ENCODE measurements at places on chromosomes 2 and 18. TPM values are rescaled to one million over a fixed set of nuclear protein-coding genes. Genes with fewer than 3 reads are reported as not detected.

- no peak for DNase-seq
Measured at GRCh38 chr2:176978921-176979320, 233.7 kb upstream of the HNRNPA3 start.

GRCh38 chr2:169110916-169111315 is 41.6 kb downstream of the DHRS9 start:
- DNase-seq = no peak

GRCh38 chr2:174729797-174730697 is 34.2 kb downstream of the CHRNA1 start:
- DNase-seq = no peak

- DNase-seq = no peak
Measured at GRCh38 chr2:128940378-128940777, 621.7 kb upstream of the HS6ST1 start.

GRCh38 chr2:174333372-174334277 is 1.1 kb upstream of the SP9 start:
- DNase-seq = no peak

GRCh38 chr2:133774654-133775015 is 206.4 kb upstream of the NCKAP5 start:
- DNase-seq = no peak

DNA sequence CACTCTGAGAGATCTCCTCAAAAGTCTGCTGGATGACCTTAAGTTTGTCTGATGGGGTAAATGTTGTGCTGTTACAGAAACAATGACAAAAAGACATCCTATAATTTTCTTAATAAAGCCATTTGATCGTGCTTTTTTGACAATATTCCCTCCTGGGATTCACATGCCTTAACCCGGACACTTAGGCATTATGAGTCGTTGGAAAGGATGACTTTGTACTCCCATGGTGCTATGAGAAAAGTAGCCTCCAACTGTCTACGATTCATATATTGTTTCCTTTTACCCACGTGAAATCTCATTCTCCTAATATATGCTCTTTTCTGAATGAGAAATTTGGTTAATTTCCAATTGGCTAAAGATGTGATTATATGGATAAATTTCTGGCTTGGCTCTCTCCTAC is 6.1 kb upstream of the MPP4 start:
- DNase-seq = no peak

DNA sequence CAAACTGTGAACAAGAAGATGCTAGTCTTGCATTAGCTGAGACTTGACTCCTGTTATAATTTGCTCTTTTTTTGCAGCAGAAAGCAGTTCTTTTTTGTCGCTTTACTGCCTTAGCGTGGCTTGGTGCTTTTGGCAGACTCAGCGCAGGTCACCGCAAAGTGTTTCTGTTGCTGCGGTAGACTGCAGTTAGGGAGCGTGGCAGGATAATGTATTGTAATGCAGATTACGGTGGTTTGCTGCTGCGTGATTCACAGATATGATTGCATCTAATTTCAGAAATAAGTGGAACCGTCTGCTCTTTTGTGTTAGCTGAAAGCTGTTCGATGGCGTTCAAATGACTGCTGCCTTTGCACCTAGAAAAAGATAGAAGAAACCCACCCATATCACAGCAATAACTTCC is 131.6 kb upstream of the SATB2 start:
- peak; percentile 63 for DNase-seq

DNA sequence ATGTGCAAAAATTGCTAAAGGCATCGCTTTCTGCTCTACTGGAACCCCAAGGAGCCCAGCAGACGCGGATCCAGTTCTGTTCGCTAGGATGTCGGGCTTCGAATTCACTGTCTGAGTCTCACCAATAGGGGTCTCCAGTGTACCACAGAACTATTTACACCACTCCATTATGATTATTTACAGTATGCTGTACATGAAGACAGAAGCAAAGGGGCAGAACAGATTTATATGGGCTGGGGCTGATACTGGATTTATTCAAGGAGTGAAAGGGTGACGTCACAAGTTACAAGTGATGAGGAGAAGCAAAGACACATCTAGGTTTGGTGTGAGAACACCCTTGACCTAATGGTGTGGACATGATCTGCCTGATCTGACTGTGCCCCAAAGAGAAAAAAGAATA is 185.3 kb upstream of the ATP5MC3 start:
- peak; percentile 8 for DNase-seq

- no peak for DNase-seq
Measured at GRCh38 chr2:198287706-198288105, 483.3 kb downstream of the PLCL1 start.

GRCh38 chr2:145079641-145080040 is 559.7 kb upstream of the ZEB2 start:
- no peak for DNase-seq

- DNase-seq = peak; percentile 88
Measured at GRCh38 chr2:157746234-157746950, 117.7 kb upstream of the ACVR1C start.

Gene ACVR2A
- 25.2 TPM for total RNA-seq

Gene TCF23
- not detected for total RNA-seq

Gene KCNS3
- total RNA-seq = 1.7 TPM

Gene SLC23A3
- total RNA-seq = 1.2 TPM

Gene SPP2
- not detected for total RNA-seq

Gene CRYGC
- total RNA-seq = not detected

Gene CNGA3
- not detected for total RNA-seq

Gene DSG1
- total RNA-seq = 0.05 TPM

Gene REG3G
- not detected for total RNA-seq

Gene RRM2
- total RNA-seq = 6.8 TPM

Gene MREG
- 5.3 TPM for total RNA-seq

Gene FAM110C
- total RNA-seq = 1.4 TPM

Gene IL36A
- total RNA-seq = not detected

Gene MC5R
- total RNA-seq = 0.26 TPM

Gene EMX1
- not detected for total RNA-seq

Gene FSHR
- 0.38 TPM for total RNA-seq
